ENCODE measurements at places on chromosomes 1 and 21. TPM values are rescaled to one million over a fixed set of nuclear protein-coding genes. Genes with fewer than 3 reads are reported as not detected.

PDZK1IP1 gene
- not detected for polyA plus RNA-seq

BGLAP gene
- 1.2 TPM for polyA plus RNA-seq

DNA sequence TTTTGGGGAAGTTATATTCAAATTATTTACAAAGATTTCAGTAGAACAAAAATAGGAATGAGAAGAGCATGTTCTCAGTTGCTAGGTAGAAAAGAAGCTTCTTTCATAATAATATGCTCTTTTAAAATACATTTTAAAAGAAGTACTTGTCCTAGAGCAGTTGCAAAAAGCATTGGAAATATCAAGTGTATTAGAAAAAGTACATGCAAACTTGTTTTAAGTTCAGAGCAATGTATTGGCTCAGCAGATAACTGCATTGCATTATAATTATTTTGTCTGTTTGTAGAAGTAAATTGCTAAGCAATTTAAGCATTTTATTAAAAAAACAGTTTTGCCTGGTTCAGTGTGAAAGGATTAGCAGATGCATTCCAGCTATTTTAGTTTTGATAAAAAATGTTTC, 806.4 kb downstream of the USP25 start:
- H3K27me3 ChIP-seq: no peaks in the 10 kb centered on the region
- no peak for DNase-seq
- H3K36me3 ChIP-seq: no peaks in the 10 kb centered on the region
- no peak overlapping the region for H3K4me3 ChIP-seq
- no peak overlapping the region for H3K27ac ChIP-seq

- peak overlapping the region; percentile 95 for H3K4me3 ChIP-seq
- no peak overlapping the region for H3K27ac ChIP-seq
- peaks cover 31% of the 10 kb centered on the region for H3K27me3 ChIP-seq
- H3K4me1 ChIP-seq: peaks cover 27% of the 10 kb centered on the region
- no peaks in the 10 kb centered on the region for H3K36me3 ChIP-seq
- peak; percentile 58 for DNase-seq
Observed at GRCh38 chr1:112713466-112714312, 1.4 kb downstream of the PPM1J start.

DNA sequence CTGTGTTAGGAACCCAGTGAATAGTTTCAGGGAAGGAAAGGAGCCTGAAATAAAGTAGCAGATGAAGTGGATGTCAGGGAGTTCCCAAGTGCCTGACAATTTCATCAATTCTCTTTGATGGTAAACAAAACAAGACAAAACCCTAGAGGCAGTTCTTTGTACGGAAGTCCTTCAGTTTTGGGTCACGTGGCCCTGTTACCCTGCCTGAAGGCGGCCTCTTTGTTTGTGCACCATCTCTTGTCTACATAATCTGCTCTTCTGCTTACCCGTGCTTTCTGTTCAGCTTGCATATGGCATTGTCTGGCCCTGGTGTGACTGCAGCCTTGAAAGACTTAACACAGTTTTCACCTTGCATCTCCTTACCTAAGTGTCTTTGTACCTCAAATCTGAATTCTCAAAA, 166.7 kb upstream of the DUSP10 start:
- H3K27me3 ChIP-seq: no peaks in the 10 kb centered on the region
- no peaks in the 10 kb centered on the region for H3K36me3 ChIP-seq
- H3K4me1 ChIP-seq: no peaks in the 10 kb centered on the region
- no peak overlapping the region for H3K27ac ChIP-seq
- H3K4me3 ChIP-seq: no peak overlapping the region

- H3K27ac ChIP-seq: peak overlapping the region; percentile 96
- H3K36me3 ChIP-seq: no peaks in the 10 kb centered on the region
Observed at GRCh38 chr21:44548922-44549321, 2.4 kb downstream of the KRTAP10-2 start.

GRCh38 chr1:175072099-175072951, 4.7 kb downstream of the TNN start:
- DNase-seq: peak; percentile 67
- H3K27me3 ChIP-seq: no peaks in the 10 kb centered on the region
- no peak overlapping the region for H3K27ac ChIP-seq
- H3K4me3 ChIP-seq: no peak overlapping the region
- no peaks in the 10 kb centered on the region for H3K36me3 ChIP-seq
- peaks cover 25% of the 10 kb centered on the region for H3K4me1 ChIP-seq

GRCh38 chr1:110214454-110215404, 4.6 kb downstream of the KCNC4 start:
- H3K36me3 ChIP-seq: no peaks in the 10 kb centered on the region
- DNase-seq: no peak
- H3K27ac ChIP-seq: no peak overlapping the region
- H3K4me3 ChIP-seq: no peak overlapping the region
- peaks cover 18% of the 10 kb centered on the region for H3K4me1 ChIP-seq
- peaks cover 25% of the 10 kb centered on the region for H3K27me3 ChIP-seq

DNA sequence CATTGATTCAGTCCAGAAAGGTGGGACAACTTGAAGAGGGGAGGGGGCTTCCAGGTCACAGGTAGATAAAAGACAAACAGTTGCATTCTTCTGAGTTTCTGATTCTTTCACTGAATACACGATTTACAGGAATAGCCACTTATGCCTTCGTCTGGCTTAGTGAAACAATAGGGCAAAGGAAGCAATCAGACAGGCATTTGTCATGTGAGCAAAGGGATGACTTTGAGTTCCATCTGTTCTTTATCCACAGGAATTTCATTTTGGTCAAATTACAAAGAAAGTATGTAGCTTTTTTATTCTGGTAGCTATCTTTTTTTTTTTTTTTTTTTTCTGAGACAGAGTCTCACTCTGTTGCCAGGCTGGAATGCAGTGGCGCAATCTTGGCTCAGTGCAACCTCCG, 202.5 kb downstream of the TTLL7 start:
- H3K4me3 ChIP-seq: no peak overlapping the region
- H3K27me3 ChIP-seq: no peaks in the 10 kb centered on the region
- DNase-seq: peak; percentile 59
- H3K36me3 ChIP-seq: no peaks in the 10 kb centered on the region

DNA sequence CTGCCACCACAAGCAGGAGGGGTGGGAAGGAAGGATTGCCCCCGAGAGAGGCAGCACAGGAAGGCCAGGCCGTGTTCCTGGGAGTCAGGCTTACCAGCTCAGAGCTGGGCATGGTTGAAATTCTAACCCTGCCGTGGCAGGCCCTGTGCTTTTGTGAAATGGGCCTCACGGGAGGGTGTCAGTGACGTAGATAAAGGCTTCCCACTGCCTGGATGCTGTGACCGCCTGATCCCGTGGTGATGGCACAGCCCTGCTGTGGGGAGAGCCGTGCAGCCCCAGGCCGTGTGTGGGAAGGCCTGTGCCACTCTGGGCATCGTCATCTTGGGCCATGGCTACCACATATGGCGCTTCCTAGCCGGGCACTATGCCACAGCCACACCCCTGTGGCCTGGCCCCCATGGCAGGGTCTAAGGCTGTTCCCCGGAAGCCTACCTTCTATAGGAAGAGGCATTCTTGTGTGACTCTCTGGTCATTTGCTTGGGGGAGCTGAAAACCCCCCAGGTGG, 161.3 kb downstream of the PCBP3 start:
- no peaks in the 10 kb centered on the region for H3K27me3 ChIP-seq
- no peak overlapping the region for H3K27ac ChIP-seq
- H3K36me3 ChIP-seq: no peaks in the 10 kb centered on the region
- H3K4me3 ChIP-seq: no peak overlapping the region
- no peaks in the 10 kb centered on the region for H3K4me1 ChIP-seq

DNA sequence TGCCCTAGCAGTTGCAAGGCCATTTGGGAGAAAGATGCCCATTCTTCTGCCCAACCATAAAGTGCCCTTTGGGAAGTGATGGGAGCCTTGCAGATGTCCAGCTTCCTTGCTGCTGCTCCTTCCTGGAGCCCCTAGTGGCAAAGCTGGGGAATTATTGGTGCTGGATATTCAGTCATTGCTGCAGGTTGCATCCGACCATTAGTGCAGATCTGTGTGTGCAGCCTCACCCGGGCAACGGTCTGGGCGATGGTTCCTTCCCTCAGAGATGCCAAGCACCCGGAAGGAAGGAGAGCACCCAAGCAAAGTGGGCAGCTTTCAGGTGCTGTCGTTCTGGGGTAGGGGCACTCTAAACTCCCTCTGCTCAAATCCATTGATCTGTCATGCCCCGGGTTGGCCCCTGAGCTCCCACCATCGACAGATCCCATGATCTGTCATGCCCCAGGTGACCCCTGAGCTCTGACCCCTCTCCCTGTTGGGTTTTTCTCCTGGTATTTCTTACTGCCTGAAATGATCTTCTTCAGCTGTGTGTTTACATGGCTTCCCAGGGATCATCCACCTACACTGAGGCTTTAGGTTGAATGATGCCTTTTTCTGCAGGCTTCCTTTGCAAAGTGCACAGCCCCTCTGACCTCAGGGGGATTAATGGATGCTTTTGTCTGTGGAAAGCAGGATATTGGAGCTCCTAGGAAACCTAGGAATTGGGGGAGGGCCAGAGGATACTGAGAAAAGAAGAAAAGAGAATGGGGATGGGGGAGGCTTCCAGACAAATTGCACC, 467.5 kb downstream of the PTPRU start:
- peaks cover 8% of the 10 kb centered on the region for H3K4me1 ChIP-seq
- H3K36me3 ChIP-seq: no peaks in the 10 kb centered on the region
- DNase-seq: peak; percentile 74
- no peak overlapping the region for H3K4me3 ChIP-seq
- H3K27me3 ChIP-seq: no peaks in the 10 kb centered on the region

- no peaks in the 10 kb centered on the region for H3K27me3 ChIP-seq
- peaks cover 20% of the 10 kb centered on the region for H3K4me1 ChIP-seq
- H3K36me3 ChIP-seq: no peaks in the 10 kb centered on the region
- H3K4me3 ChIP-seq: no peak overlapping the region
- no peak for DNase-seq
Observed at GRCh38 chr1:247905910-247906503, 10.6 kb downstream of the OR2W3 start.

GRCh38 chr1:226638001-226638601, 89.5 kb downstream of the STUM start:
- no peak overlapping the region for H3K27ac ChIP-seq
- H3K4me3 ChIP-seq: no peak overlapping the region
- no peak for DNase-seq
- H3K27me3 ChIP-seq: no peaks in the 10 kb centered on the region
- H3K4me1 ChIP-seq: peaks cover 4% of the 10 kb centered on the region

All from GM23338 (cell line).